ENCODE measurements at places on chromosomes 3 and 15.
A peak's percentile ranks its signal among the peaks of the same experiment; 100 is the strongest.

DNA sequence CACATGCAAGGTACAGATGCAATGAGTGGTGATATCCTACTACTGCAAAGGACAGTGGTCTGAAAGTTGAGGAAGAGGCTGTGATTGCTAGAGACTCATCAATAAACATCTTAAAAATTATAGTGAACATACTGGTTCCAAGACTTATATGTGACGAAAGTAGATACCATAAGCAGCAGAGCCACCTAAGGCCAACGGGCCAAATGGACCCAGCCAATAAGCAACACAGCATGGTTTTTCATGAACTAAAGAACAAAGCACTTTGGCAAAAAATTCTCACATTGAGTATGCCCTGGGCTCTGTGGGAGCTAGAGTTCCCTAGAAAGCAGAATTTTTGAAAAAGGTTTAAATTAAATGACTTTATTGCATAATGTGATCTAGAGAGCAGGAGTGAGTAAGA, 272.1 kb downstream of the SI start:
- DNase-seq: no peak

GRCh38 chr3:125143982-125144652, 68.4 kb downstream of the SLC12A8 start:
- DNase-seq: no peak

DNA sequence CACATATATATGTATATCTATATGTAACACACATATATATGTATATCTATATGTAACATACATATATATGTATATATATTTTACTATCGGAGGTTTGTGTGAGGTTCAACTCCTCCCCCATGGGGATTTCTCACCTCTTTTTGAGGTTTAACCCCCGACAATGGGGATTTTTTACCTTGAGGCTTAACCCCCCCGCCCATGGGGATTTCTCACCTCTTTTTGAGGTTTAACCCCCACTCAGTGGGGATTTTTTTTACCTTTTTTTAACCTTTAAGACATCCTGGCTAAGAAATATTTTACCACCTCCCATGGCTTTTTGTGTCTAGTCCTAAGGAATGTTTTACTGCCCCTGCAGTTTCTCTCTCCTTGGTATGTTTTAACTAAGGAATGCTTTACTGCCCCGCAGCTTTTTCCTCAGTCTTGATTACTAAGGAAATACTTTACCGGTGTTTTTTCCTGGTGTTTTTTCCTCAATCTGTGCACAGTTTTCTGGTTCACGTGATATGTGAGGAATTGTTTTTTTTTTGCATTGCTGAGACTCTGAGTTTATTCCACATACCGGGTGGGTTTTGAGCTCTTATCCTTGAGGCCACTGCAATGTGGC, 185.2 kb downstream of the KLF13 start:
- peak; percentile 43 for DNase-seq

- no peak for DNase-seq
Observed at GRCh38 chr3:6747017-6747416, 113.9 kb upstream of the GRM7 start.

DNA sequence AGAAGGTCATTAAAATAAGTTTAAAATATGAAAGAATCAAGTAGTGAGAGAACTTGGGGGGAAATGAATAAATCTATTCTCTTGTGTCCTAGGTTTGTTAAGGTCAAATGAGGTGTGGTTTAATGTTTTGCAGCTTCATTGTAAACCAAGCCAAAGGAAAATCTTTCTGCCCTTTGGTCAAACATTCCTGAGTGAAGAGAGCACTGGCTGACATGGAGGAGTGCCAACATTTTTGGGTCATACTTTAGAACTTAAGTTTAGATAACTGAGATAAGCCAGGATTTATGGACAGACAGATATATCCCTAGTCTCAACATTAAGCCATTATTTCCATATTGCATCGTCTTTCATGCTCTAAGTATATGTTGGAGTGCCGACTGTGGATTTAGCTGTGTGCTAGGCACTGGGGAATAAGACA, 66.4 kb downstream of the PTPRG start:
- DNase-seq: no peak

- DNase-seq: no peak
Observed at GRCh38 chr3:111721747-111722146, 126.6 kb upstream of the ZBED2 start.

DNA sequence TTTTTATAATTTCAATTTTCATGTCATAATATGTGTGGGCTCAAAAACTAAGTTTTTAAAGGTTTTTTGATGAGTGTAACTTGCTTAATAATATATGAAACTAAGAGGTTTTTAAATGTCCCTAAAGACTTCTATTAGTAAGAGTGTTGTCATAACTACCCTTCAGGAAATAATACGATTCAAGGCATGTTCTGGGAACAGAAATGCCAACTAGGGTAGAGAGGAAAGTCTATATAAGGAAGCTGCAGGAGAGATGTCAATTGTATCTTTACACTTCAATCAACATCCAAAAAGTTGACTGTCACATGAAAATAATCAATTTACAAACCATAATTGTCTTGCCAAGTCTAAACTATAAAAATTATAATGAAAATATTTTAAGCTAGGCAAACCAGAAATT, 76.3 kb downstream of the SMARCC1 start:
- DNase-seq: no peak

DNA sequence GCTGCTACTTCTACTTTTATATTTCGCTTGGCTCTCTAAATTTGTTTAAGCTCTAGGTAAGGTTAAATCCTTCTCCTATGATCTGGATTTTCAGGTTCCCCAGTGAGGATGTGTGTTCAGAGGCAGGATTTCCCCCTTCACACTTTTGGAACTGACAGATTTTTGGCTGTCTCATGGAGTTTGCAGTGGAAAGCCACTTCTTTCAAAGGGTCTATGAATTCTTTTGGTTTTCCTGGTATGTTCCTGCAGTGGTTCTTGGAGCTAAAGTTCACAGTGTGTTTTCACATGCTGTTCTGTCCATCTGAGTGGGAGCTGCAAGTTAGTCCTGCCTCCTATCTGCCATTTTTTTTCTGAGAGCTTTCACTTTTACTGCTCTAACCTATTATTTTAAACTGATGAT, 21.6 kb upstream of the TIGIT start:
- DNase-seq: no peak

DNA sequence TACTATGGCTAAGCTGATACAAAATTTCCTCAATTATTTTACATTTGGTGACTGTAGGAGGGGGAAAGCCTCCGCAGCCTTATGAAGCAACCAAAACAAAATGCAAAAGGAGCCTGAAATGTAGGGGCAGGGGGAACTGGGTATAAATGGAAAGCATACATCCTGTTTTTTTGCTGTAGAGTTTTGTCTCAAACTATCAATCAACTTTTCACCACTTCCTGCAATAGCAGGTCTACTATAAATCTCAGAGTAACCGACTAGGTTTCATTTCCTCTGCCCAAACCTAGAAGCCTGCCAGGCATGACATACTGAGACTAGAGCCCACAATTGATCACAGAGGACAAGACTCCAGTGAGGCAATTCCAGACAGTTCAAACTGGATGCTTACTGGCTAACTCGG, 91.3 kb downstream of the SHQ1 start:
- peak; percentile 62 for DNase-seq

DNA sequence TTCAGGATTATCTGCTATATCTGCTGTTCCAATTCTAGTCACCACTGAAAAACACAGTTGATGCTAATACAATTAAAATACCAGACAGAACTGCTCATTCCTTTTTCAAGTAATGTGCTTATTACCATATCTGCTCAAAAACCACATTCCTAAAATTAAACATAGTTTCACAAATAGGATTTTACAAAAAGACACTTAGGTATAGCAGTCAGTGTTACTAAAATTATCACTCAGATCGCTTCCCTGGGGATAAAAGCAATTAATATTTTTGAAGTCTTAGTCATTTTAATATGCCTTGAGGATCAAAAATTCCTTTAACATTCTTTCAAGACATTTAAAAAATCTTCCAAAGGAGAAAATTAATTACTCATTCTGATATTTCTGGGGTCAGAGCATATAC, 71.5 kb downstream of the RAD18 start:
- DNase-seq: no peak

DNA sequence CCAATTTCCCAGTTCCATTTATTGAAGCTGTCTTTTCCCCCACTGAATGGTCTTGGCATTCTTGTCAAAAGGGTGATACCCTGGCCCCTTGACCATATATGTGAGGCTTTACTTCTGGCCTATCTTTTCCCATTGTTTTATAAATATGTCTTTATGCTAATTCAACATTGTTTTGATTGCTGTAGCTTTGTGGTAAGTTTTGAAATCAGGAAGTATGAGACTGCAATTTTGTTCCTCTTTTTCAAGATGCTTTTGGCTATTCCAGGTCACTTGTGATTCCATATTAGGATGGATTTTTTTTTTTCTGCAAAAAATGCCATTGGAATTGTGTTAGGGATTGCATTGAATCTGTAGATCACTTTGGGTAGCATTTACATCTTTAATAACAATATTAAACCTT, 141.2 kb upstream of the MANF start:
- no peak for DNase-seq

All from CD4-positive, alpha-beta T cell treated with Interleukin-1 beta for 1 hour (primary cell).